Activated CD4-positive, CD25-positive, alpha-beta regulatory T cell treated with anti-CD3 and anti-CD28 coated beads, Interleukin-2, amount 50 U/mL, for 72 hours (primary cell): ENCODE measurements at places on chromosomes 6 and 20.

DNA sequence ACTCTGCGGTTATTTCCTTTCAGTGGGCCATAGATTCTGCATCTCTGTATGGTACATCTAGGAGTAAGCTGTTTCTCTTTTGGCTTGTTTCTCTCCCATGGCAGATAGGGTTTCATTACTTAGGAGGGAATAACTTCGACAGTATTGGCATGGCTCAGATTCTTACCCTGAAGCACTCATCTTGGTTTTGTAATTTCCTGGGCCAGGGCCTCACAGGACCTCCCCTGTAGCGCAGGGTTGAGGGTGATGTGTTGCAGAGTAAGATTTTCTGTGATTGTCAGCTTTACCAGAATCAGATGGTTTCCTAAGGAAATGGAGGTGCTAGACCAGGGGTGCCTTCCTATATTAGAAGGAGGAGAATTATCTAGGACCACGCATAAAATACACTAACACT, 78.3 kb downstream of the STXBP5 start:
- no peak for DNase-seq

DNA sequence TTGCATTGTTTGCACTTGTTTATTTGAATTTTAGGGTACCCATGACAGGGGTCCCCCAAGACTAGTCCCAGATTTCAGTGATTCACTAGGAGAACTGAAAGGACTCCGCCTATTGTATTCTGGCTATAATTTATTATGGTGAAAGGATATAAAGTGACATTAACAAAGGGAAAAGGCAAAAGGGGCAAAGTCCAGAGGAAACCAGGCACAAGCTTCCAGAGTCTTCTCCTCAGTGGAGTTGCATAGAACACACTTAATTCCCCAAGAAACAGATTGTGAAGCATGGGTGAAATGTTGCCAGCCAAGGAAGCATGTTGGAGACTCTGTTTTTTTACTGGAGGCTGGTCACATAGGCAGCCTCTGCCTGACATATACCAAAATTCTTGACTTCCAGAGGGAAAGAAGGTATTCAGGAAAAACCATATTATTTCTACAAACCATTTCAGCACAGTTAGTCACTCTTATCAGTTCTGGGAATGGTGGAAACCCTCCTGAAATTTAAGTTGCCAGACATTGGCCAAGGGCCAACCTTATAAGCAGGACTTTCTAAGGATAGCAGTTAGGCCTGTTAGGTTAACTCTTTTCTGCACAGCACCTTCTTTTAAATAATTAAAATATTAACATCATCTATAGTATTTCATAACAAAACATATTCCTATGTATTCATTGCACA, 71.8 kb downstream of the FIG4 start:
- DNase-seq: no peak

DNA sequence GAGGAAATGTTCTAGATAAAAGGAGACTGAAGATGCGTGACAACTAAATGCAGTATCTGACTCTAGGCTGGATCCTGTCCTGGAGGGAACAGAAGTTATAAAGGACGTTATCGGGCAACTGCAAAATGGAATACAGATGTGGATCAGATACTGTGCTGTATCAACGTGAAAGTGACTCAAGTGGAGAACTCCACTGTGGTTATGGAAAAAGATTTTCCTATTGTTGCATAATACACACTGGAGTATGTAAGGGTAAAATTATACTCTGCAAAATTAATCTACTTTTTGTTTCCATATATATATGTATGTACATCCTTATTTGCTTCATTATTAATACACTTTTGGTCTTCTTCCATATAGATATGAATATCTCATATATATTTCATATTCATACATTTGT, 654.0 kb downstream of the QKI start:
- DNase-seq: no peak

DNA sequence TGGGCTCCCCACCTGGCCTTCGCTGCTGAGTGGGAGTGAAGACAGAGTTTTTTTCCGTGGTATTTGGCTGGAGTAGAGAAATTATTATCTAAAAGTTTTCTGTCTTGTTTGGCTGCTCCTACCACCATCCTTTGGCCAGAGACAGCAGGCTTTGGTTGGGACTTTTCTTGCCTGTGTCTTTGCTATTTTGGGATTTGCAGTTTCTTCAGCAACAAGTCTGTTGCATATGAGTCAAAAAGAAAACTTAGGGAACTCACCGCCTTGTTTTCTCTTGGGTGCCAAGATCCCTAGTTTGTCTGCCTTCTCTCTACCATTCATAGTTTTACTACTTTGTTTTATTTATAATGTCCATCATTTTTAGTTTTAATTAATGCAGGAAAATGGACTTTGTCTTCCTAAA, 683.8 kb downstream of the DOK5 start:
- no peak for DNase-seq

DNA sequence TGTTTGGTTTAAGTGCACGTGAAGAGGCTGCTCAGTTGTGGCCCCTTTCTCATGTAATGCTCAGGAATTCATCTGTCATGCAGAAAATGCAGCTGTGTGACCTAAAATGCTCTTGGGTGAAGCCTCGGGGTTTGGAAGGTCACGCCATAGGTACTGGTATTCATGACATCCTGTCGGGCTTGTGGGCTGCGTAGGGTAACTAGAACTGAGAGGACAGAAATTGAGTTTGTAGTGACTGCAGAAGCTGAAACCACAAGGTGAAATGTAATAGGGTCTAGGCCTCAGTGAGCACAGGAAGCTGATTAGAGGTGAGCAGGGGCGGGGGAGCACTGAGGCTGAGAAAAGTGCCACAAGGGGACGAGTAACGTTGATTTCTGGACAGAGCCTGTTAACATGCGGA, 128.8 kb downstream of the SOBP start:
- no peak for DNase-seq

GRCh38 chr20:8073024-8073832, 53.7 kb upstream of the TMX4 start:
- DNase-seq: no peak

- DNase-seq: no peak
These were observed 132.4 kb downstream of the MACROD2 start for GRCh38 chr20:14127514-14128223.

DNA sequence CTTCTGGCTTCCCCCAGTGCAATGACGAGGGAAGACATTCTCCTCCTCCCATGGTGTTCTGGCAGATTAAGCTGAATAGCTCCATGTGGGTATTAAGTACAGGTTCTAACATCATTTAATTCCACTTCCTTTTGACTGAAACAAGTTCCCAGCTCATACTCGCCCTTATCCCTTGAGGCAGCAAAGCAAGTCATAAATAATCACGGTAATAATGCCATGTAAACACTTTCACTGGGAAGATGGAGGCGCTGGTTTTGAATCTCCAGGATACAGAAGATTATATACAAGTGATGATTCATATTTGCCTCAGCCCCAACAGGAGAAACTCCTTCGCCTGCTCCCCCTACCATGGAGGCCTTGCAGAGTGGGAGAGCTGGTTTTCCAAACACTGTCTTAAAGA, 141.3 kb downstream of the PXDC1 start:
- no peak for DNase-seq

DNA sequence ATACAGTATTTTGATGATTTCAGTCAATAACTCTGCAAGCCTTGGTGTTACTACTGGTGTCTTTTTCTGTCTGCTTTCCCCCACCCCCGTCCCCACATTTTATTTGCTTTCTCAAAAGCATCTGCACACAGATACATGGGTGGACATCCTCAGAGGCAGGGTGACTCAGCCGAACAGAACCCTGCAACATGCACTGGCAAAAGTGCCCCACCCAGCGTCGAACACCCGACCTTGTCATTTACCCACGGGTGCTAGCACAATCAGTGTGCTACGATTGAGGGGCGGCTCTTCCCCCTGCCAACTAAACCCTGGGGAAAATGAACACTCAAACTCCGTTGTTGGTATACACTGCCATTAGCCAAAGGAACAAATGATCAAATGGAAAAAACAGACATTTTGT, 115.9 kb upstream of the NAA20 start:
- no peak for DNase-seq

GRCh38 chr6:151524059-151524458, 30.2 kb downstream of the CCDC170 start:
- DNase-seq: no peak

DNA sequence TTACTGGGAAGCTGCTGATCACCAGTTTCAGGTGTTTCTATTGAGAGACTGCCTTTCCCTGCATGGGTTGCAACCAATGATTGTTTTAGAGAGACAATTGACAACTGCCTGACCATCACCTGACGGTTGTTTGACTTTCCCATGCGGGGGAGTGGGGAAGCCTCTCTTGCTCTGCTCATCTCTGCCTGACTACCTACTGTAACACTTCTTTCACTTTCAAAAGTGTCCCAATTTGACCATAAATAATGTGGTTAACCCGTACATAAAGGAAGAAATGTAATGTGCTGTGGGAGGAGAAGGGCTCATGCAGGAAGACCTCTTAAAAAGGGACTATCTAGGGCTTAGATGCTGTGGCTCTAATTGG, 122.1 kb upstream of the PHACTR1 start:
- DNase-seq: no peak

GRCh38 chr6:106637717-106638341, 8.5 kb downstream of the QRSL1 start:
- no peak for DNase-seq

DNA sequence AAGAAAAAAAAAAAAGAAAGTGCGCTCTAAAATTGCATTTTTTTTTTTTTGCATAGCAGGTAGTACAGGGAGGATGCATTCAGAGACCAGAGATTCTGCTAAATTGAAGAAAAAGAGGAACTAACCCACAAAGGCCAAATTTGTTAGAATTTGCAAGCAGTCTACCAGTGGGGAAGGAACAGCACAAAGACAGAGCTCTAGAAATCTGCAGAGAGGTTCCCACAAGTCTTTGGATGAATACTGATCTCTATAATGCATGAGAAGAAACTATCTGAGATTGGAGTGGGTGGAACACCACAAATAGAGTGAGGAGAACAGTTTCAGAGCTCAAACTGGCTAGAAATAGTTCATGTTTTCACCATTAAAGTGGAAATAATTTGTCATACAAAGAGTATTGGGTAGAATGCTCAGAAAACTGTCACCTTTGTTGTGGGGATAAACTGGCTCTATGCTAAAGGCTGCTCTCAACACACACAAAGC, 79.6 kb upstream of the AHI1 start:
- no peak for DNase-seq

DNA sequence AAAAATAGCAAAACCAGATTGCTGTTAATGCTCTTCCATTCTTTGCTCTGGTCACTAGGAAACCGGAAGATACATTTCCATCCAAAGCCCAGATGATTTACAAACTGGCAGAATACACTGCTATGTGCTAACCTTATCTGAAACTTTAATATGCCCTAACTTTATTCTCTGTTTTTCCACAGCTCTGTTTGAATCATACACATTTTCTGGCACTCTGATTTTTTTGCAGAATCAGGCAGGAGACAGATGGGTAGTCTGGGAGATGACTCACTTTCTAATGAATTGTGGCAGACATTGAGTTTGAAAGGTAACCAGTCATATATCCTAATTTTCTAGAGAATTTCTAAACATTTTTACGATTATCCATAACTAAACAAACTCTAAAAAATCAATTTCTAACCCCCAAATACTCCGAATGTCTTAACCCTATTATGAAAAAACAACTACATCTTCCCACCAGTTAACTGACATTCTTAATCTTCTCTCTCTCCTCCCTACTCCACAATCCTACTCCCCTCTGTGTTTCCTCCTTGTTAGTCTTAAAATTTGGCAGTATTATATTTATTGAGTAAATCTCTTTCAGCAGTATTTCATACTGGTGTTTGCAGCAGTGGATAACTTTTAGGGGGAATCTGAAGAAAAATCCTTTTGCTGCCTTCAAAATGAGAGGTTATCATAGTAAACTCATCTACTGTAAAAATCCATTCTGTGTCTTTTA, 63.5 kb downstream of the MAN1A1 start:
- no peak for DNase-seq

DNA sequence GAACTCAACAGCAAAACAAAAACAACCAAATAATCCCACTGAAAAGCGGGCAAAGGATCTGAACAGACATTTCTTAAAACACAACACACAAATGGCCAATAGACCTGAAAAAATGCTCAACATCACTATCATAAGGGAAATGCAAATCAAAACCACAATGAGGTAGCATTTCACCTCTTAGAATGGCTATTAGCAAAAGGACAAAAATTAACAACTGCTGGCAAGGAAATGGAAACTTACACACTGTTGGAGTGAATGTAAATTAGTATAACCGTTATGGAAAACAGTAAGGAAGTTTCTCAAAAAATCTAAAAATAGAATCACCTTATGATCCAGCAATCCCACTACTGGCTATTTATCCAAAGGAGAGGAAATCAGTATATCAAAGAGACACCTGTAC, 20.9 kb downstream of the FAM8A1 start:
- no peak for DNase-seq

GRCh38 chr6:39092124-39092523, 22.9 kb downstream of the SAYSD1 start:
- DNase-seq: no peak

DNA sequence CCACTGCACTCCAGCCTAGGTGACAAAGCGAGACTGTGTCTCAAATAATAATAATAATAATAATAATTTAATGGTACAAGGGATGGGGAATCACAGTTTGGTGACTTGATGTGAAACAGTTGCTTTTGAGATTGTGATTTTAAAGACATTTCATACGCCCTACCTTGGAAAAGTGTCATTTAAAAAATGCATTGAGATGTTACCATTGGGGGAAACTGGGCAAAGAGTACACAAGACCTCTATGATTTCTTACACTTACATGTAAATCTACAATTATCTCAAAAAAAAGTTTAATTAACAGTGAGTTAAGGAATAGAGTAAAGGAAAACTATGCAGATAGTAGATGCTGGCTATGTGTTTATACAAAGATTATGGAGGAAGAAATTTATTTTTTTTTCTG, 22.3 kb downstream of the ADTRP start:
- no peak for DNase-seq

DNA sequence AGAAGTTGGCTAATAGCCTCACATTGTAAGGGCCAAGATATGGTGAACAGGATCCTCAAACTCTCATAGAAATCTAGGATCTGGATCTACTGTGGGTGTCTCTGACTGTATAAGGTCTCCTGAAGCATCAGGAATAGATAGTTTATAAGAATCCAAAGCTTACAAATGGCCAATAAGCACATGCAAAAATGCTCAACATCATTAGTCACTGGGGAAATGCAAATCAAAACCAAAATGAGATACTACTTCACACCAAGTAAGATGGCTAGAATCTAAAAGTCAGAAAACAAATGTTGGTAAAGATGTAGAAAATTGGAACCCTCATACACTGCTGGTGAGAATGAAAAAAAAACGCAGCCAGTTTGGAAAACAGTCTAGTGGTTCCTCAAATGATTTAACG, 14.3 kb upstream of the RNF182 start:
- DNase-seq: no peak

DNA sequence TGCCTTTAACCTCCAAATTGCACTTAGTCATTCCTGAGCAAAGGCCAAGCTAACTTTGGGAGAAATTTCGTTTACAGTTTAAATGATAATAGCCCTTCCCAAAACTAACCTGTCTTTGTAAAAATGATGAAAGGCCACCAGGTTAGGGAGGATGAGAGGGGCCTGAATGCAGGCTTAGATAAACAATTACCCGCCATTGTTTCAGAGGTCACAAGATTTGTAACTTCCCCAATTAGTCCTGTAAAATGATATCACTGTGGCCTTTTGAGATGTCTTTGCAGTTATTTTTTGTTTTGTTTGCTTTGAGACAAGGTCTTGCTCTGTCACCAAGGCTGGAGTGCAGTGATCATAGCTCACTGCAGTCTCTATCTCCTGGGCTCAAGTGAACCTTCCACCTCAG, 26.3 kb downstream of the GNL1 start:
- no peak for DNase-seq

GRCh38 chr6:13643125-13643524, 28.0 kb downstream of the NOL7 start:
- DNase-seq: no peak

- DNase-seq: no peak
These were observed 1.0 kb downstream of the RALGAPA2 start for GRCh38 chr20:20711413-20711812.
